Stimulated activated CD8-positive, alpha-beta memory T cell treated with anti-CD3 and anti-CD28 coated beads, Interleukin-4, amount 100 ng/mL, for 24 hours (primary cell): ENCODE measurements at places on chromosomes 5 and 9.

DNA sequence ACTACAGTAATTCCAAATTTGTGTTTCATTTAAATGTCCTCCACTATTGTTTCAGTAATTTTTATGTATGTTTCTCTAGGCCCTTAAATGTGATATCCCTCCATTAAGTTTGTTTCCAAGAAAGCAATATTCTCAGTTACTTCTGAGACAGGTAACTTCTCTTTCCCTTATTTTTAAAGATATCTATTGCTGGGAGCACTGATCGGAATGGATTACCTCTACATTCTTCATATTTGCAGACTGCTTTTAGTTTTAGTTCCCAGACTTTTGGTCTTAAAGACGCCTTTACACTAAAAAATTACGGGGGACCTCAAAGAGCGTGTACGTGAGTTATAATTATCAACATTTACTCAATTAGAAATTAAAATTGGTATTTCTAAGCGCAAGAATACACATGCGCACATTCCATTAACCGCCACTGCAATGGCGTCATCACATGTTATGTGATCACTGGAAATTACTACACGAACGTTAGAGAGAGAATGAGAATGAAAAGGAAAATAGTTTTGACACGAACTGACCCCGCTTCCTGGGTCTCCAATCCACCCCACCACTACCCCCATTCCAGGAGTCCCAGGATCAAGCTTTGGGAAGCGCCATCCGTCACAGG is 519 bp upstream of the RAD50 start:
- DNase-seq, result no peak

DNA sequence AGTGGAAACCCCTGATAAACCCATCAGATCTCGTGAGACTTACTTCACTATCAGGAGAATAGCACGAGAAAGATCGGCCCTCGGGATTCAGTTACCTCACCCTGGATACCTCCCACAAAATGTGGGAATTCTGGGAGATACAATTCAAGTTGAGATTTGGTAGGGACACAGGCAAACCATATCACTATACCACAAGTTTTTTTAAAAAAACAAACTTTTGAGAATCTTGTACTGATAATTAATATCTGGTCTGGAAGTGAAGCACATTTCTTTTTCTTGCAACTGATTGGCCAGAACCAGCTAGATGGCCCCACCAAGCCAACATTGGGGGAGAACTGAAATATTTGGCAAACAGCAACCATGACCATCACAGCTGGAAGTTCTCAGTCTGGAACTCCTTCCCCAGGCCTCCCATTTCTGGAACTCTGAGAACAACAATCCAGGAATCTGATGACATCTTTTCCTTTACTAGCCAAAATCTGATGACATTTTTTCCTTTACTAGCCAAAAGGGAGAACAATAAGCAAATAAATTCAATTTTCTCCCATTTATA is 51.8 kb upstream of the CDKN2B start:
- no peak for DNase-seq

GRCh38 chr5:175590471-175590881 is 67.4 kb upstream of the HRH2 start:
- no peak for DNase-seq

GRCh38 chr5:170357955-170358444 is 31.2 kb downstream of the KCNMB1 start:
- DNase-seq, result no peak

GRCh38 chr5:161314033-161314432 is 232.5 kb downstream of the GABRB2 start:
- no peak for DNase-seq

DNA sequence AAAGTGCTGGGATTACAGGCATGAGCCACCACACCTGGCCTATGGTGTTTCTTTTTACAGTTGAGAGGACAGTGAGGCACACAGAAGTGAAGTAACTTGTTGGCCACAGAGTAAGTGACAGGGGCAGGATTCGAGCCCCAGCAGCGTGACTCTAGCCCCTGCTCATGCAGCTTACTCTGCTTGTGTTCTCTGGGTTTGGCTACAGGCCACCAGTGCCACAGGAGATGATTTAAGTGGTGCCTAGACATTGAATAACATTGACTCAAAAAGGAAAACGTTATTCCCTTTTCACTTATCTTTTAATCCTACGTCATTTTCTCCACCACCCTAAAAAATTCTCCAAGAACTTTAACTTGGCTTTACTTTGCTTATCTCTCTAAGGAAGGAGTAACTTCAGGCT is 61.4 kb downstream of the SNX24 start:
- DNase-seq, result no peak

DNA sequence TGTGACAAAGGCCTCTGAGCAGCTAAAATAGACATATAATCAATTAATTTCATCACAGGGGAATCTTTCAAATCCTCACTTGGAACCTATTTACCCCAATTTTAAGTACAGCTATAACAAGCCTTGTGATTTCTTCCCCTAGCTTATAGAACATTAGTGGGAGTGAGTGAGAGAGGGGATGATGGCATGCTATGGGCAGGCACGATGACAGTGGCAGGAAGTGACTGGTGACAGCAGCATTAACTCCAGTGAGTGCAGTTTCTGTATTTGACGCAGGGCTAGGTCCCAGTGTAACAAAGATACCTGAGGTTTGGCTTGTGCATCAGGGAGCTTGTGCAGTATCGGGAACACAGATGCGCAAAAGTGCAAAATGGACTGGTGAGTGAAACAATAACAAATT is 54.1 kb downstream of the NPR3 start:
- no peak for DNase-seq

DNA sequence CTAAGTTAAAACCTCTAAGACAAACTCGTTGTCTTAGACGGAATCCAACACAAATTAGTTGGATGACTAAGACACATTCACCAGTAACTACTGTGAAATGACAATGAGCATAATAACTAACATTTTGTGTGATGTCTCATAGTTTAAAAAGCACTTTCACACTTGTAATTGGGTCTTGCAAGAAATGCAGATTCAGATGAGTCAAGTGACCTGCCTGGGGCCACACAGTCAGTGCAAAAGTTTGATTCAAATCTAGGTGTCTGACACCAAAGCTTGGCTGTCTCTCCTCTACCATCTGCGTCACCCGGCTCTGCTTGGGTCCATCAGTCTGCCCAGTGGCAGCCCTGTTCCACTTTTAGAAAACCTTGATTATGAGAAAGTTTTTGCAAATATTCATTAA is 143.7 kb downstream of the TTLL11 start:
- DNase-seq, result no peak

DNA sequence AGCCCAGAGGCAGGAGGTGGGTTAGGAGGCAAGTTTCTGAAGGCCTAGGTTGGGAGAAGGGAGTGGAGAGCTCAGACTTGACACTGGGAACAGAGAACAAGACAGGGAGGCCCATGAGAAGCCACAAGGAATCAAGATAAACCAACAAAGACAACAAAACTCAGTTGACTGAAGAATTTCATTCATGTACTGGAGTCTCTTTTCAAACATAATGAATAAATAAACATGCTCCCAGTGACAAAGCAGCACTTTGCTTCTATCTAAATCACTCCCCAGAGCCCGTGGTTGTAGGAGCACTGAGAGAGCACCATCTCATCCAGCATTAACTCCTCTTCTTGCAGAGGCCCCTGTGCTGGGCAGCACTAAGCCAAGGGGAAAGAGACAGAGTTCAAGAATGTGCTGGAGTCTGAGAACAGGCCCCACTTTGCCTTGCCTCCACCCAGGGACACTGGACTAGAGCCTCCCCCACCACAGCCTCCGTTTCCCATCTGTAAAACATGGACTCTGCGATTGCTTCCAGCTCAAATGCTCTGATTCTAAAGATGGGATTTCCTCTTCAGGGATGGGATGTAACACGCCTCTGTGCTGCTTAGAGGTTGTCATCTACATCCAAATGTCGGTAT is 282.0 kb downstream of the SPOCK1 start:
- DNase-seq, result no peak

- peak; percentile 39 for DNase-seq
These were observed 118.8 kb downstream of the WNK2 start for GRCh38 chr9:93302586-93303257.

GRCh38 chr9:70947511-70947910 is 173.9 kb downstream of the TRPM3 start:
- no peak for DNase-seq

GRCh38 chr5:110969502-110969901 is 102.0 kb upstream of the TSLP start:
- DNase-seq, result no peak

DNA sequence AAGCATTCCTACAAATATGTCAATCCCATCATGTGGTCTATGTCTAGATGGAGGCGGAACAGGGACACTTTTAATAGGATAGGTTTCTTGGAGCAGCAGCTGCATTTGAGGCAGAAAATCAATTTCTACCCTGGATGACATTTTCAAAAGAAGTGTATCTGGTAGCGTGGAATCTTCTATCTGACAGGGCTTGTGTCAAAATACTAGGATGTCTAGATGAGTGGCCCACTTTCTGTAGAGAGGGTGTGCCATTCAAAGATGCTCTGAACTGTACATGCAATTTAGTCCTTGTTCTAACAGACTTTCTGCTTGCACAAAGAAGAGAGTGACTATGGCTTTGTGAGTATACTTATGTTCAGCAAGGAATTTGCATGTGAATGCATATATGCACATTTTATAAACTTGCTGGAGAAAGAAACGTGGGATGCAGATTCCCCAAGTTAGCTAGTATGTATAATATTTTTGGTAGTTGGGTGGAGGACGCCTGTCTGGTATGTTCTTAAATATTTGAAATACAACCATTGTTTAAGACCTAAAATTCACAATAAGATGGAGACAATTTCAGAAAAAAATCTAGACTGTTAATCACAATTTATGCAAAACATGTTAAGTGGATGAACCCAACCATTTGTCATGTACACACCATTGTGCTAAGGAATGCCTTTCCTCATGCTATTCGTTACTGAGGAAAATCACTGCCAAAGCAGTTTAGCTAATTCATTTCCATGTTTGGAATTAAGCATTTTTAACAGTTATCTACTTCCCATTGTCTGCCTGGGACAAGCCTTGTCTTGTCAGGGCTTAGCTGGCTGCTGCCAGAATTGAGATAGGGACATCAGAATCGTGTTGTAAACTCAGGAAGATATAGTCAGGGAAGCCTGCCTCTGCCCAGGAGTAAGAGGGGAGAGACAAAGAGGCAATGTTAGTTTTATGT is 129.1 kb upstream of the MEF2C start:
- no peak for DNase-seq

DNA sequence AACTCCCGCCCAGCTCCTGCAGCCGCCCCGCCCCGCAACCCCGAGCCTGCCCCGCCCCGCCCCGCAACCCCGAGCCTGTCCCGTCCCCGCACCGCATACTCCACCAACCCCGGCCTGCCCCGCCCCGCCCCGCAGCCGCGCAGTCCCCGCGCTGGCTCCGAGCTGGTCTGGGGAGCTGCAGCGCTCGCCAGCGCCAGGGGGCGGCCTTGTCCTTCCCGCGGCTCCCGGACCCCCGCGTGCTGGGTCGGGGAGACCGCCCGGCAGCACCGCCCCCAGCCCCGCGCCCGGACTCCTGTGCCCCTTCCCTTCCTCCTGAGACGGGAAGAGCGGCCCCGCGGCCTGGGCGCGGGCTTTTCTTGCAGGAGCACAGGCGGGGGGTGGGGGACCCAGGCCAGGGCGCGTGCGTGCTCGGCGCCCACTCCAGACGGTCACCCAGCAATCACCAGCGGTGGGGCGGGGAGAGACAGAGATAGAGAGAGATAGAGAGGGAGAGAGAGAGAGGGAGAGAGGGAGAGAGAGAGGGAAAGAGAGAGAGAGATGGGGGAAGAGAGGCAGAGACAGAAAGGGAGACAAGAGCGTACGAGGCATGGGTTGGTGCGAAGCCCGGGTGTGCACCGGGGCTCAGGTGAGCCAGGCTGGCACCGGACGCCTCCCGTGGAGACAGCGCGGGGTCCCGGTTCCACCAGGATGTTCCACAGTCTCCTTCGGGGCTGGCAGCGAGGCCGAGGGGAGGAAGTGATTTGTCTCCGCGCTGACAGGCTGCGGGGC is 14.7 kb upstream of the TMEM250 start:
- DNase-seq, result no peak

GRCh38 chr5:157994906-157995519 is 136.1 kb upstream of the CLINT1 start:
- peak; percentile 11 for DNase-seq

- no peak for DNase-seq
These were observed 185.6 kb upstream of the DMRT1 start for GRCh38 chr9:655875-656274.

GRCh38 chr9:137467161-137467581 is 8.0 kb upstream of the NSMF start:
- no peak for DNase-seq

DNA sequence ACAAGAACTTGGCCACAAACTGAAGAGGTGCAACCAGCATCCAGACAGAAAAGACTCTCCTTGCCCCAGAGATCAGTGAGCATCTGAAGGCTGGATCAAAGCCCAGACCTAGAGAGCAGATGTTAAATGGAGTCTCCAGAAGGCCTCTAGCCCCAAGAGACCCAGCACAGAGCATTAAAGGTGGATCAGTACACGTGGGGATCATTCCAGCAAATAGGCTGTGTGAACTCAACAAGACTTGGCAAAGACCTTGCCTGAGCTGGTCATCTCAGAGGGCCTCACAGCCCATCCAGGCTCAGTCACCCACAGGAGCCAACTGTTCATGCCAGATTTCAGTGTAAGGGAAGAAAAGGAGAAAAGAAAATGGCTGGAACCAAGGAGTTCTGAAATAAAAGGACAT is 214.0 kb downstream of the ENC1 start:
- no peak for DNase-seq

- no peak for DNase-seq
These were observed 217.4 kb upstream of the ADAMTSL1 start for GRCh38 chr9:18256568-18256967.

- DNase-seq, result no peak
These were observed 4.8 kb downstream of the RAD50 start for GRCh38 chr5:132561601-132562000.

DNA sequence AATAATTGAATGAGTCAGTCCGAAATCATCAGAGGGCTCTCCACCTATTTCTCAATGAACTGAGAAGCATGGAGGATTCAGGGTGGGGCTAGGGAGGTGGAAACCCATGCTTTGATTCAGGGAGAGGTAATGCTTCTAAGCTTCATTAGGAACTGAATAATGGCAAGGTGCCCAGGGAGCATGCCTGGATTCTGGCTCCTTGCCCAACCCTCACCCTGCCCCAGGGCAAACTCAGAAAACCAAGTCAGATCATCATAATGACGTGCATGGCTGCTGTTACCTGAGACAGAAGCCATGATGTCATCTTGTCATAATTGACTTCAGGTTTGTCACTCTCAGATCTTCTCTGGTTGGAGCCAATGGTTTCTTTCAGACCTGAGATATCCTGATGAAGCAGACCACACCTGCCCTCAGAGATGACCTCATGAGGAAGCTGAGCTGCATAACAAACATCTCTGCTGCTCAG is 199.6 kb downstream of the SYK start:
- no peak for DNase-seq

DNA sequence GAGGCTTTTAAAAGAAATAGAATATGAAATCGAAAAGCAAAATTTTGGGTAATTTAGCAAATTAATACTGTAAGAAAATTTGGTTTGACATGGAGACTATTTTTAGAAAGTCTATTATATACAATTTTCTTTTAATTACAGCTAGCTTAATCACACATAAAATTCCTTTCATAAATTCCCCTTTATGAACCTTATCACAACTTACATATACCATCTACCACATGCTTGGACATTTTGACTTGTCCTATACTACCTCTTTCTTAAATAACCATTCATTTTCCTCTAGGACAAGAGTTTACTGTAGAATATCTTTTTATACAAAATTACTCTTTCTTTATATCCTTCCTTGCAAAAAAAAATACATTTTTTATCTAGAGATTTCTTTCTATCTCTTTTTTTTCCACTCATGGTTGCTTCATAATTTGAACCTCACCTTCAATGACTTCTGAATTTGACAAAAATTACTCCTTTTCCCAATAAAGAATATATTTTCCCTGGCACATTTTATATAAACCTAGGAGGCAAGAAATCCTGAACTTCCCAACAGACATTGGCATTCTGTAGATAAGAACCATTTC is 34.0 kb upstream of the SYK start:
- DNase-seq, result no peak
